ENCODE measurements at places on chromosomes 13 and 19.

- no peak for DNase-seq
These were observed 605.7 kb downstream of the FGF9 start for GRCh38 chr13:22276616-22277015.

- DNase-seq, result no peak
These were observed 271.4 kb downstream of the NALCN start for GRCh38 chr13:101144808-101145419.

- DNase-seq, result no peak
These were observed 5.8 kb upstream of the PROZ start for GRCh38 chr13:113152691-113152983.

GRCh38 chr13:25652764-25653163 lies 281.0 kb downstream of the ATP8A2 start:
- no peak for DNase-seq

DNA sequence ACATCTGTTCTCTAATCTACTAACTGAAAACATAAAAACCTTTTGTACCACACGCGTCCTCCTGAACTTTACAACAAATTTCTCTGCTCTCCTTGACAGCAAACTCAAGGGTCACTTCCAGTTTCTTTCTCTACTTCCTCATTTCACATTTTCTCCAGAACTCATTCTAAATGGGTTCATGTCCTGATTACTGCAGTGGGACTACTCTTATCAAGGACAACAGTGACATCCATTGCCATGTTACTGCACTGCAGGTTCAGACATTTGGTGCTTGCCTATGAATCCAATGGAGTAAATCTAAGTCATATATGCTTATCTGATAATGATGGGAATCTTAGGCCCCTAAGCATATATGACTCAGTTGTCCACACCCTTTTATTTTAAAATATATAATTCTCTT lies 35.3 kb downstream of the FPR3 start:
- no peak for DNase-seq

GRCh38 chr13:34567597-34567996 lies 374.5 kb upstream of the NBEA start:
- DNase-seq, result no peak

DNA sequence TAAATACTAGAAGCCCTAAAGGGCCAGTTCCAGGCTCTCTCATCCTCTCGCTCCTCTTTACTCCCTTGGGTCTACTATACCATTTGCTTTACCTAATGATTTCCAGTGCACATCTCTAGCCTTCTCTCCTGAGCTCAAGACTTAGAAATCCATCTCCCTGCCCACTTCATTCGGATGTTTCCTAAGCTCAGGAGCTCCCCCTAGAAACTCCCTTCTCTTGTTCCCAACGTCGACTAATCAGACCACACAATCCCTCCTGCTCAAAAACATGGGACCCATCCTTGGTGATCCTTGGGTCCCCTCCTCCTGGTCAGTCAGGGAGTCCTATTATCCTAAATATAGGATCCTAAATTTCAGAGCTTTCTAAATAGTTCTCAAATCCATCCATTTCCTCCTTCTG lies 21.1 kb upstream of the STK24 start:
- no peak for DNase-seq

DNA sequence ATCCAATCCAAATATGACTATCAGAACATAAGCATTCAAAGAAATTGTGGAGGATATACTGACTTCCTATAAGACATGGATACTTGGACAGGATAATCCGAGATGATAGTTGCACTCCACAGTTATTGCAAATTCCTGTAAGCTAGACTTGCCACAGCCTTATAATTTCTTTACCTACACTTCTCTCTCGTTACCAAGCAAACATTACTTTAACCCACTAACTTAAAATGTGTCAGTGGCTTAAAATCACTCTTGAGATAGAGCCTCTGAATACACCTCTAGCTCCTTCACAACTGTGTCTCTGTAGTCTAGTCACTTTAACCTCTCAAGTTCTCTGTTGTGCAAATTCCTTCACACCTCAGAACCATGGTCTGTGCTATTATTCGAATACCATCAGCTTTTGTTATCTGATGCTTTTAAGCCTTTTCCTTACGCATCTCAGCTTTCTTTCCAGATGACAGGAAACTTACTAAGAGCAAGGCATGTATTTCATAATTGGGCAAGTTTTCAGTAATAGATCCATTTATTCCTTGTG lies 474.9 kb upstream of the MIR17HG start:
- no peak for DNase-seq

DNA sequence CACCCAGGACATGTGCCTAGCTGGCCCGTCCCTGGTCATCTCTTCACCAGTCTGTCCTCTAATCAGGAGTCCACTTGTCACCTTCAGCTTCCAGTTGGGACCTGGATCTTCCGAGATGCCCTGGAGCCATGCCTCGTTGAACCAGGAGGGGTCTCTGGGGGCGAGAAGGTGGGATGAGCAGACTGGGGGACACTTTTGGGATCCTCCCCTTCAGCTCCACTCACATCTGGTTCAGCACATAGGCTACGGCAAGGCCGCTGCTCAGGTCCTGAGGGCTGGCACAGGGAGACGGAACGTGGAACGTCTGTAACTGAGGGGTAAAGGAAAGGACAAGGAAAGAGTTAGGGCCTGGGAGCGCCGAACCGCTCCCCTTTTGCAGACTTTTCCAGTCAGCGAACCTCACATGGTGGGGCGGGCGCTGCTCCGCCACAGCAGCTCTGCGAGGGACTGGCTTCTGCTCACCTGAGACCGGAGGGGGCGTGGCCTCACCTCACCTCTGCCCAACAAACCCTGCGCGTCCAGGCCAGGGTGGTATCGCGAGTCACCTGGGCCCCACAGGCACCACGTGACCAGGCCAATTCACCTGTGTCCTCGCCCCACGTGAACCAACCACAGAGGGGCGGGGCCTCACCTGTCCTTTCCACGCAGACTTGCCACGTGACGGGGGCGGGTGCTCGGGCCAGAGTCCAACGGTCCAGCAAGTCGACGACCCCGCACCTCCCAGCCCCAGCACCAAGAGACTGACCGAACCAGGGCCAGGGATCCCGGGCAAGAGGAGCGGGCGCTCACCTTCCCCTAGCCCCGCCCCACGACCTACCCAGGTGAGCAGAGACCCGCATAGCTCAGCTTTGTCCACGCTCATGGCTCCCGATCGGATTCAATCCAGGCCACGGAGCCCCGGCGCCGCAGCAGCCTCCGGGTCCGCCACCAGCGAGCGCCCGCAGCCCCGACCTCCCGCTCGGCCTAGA lies at the start of gene HOOK2:
Gene HOOK2 (minus strand): TSS at position 965 of the 968 bp plus-strand sequence. CDS start 103 bp downstream, at position 862.
- DNase-seq, result no peak

- no peak for DNase-seq
These were observed 44.3 kb downstream of the COLGALT1 start for GRCh38 chr19:17599780-17600179.

GRCh38 chr19:7072541-7072940 lies 3.0 kb downstream of the ZNF557 start:
- no peak for DNase-seq

- no peak for DNase-seq
These were observed 14.8 kb upstream of the ZNF431 start for GRCh38 chr19:21127001-21127400.

DNA sequence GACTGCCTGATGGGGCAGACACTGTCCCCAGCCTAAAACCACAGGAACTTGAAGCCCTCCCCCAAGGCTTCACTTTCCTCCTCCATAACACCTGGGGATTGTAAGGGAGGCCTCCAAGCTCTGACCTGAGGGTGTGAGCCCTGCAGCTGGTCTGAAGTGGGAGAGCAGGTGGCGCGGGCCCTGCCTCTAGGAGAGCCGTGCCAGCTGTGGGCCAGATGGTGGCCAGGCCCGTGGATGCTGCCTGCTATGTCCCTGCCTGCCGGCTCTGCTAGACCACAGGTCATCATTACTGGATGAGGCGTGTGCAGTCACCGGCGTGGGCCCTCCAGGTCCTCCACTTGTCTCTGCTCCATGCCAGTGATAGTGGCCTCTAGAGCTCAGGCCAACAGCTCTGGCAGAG lies 3.5 kb upstream of the KLHL26 start:
- no peak for DNase-seq

DNA sequence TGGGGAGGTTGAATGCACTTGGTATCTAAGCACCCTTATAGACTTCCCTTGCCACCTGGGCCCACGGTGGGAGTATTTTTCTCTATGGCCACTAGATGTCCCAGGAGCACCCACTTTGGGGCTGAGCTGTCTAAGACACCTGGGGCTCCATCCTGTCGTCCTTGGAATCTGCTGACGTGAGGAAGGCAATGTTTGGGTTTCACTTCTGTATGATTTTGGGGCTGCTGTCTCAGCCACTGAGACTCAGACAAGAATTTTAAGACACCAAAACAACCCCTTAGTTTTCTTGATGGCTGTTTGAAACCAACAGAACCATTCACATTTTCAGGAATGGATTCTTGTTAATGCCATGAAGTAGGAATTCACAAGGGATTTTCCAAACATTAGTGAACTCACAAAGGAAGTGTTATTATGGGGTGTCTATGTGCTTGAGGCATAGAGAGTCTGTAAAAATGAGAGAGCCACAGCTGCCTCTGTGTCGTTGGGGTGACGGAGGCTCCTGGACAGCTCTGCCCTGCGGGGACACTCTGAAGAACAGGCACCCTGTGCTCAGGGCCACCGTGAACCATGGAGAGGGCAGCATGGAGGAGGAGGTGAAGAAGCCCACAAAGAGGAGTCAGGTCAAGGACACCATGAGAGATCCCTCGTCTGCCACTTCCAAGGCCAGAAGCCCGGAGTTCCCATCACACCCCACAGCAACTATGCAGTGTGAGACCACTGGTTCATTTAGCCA lies 106.8 kb upstream of the SPATA13 start:
- DNase-seq, result peak; percentile 13

- DNase-seq, result peak; percentile 76
These were observed at the start of gene ZNF470 for GRCh38 chr19:56567274-56568120. Gene ZNF470 (plus strand): TSS chr19:56567468. CDS start chr19:56570312, 2,844 bp downstream.

- DNase-seq, result peak; percentile 48
These were observed 11.0 kb downstream of the CTU1 start for GRCh38 chr19:51097166-51097738.

GRCh38 chr13:73521290-73521624 lies 462.5 kb downstream of the KLF5 start:
- DNase-seq, result no peak

GRCh38 chr19:55232286-55232602 lies 3.7 kb upstream of the TMEM86B start:
- no peak for DNase-seq

DNA sequence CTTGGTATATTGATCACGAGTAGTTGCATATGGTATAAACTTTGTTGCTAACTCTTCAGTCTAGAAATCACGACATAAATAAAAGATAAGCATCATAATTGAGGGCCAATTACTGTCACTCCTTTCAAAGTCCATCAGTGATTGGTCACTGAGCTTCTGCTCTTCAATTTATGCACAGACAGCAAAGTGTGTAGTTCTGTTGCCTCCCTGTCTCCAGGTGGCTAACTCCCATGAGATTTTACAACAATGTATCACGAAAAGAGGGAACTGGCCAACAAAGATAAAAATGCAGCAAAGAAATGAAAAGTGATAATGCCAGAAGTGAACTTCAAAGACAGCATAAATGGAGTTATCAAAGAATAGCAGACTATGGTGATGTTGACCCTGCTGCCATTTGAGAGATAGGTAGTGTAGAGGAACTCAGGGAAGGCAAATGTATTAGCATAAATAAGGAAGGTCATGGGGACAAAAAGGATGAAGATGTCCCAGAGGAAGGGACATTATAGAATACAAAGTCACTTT lies 12.7 kb upstream of the TNFSF14 start:
- DNase-seq, result no peak

- no peak for DNase-seq
These were observed 19.9 kb downstream of the CEBPG start for GRCh38 chr19:33393286-33394005.

GRCh38 chr13:99064624-99065234 lies 86.9 kb upstream of the DOCK9 start:
- DNase-seq, result no peak

GRCh38 chr13:26929971-26930730 lies 169.6 kb upstream of the GPR12 start:
- peak; percentile 47 for DNase-seq

DNA sequence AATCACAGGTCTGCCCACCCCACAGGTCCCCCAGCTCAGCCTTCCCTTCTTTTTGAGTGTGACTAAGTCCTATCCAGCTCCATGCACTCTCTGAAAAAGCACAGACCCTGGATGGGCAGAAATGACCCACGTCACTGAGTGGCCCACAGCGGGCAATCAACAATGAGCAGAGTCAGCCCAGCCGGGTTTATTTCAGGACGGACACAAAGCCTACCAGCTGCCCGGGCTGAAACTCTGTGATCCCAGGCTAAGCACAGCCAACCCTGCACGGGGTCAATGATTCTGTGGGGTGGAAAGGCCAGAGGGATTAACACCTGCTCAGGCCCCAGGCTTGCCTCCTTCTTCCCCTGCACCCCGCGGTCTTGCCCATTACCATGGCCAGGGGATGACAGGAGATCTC lies 8.4 kb downstream of the NAPA start:
- DNase-seq, result no peak

- no peak for DNase-seq
These were observed 803 bp downstream of the FLT3 start for GRCh38 chr13:28099396-28100149.

DNA sequence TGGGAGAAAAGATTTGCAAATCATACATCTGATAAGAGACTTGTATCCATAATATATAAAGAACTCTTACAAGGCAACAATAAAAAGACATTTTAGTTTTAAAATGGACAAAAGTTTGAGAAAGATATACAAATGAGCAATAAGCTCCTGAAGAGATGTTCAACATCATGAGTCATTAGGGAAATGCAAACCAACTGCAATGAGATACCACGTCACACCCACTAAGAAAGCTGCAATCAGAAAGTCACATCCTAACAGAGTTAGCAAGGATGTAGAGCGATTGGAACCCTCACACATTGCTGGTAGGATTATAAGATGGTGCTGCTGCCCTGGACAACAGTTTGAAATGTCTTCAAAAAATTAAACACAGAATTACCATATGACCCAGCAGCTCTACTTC lies 50.3 kb downstream of the GSX1 start:
- no peak for DNase-seq

DNA sequence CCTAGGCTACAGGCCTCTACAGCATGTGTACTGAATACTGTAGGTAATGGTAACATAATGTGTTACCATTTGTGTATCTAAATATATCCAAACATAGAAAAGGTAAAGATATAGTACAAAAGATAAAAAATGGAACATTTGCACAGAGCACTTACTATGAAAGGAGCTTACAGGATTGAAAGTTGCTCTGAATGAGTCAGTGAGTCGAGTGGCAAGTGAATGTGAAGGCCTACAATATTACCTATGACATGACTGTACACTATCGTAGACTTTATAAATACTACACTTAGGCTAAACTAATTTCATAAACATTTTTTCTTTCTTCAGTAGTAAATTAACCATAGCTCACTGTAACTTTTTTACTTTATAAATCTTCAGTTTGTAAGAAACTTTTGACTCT lies 35.1 kb downstream of the LPAR6 start:
- DNase-seq, result no peak

DNA sequence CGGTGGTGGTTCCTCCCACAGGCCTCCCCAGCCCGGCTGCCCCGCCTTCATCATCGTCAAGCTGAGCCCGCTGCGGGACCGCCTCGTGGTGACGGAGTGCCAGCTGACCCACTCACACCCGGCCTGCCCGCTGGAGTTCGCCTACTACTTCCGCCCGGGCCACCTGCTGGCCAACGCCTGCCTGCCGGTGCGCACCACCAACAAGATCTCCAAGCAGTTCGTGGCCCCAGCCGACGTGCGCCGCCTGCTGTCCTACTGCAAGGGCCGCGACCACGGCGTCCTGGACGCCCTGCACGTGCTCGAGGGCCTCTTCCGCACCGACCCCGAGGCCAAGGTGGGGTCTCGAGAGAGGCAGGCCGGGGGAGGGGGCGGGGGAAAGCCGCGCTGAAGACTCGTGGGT lies 12.0 kb downstream of the ZSWIM9 start:
- DNase-seq, result no peak
